ENCODE measurements at places on chromosomes 6 and 20.
A peak's percentile ranks its signal among the peaks of the same experiment; 100 is the strongest.

- no peak for DNase-seq
Measured at GRCh38 chr6:35474131-35474941, 6.1 kb downstream of the RPL10A start.

DNA sequence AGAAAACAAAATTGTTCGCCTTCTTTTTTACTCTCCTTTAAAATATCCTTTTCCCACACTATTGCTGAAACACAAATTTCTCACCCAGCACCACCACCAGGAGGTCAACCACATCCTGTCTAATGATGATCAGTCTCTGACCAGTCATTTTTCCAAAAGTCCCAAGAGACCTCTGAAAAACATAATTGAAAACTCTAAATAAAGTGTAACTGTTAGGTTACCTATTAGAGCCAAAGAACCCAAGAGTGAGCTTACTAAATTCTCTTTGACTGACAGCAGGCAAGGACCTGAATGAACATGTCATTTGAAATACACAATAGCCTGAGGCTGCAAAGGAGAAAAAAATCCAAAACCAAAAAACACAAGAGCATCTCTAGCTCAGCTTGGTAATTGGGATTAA, 735.4 kb downstream of the CBLN4 start:
- no peak for DNase-seq

- DNase-seq, result no peak
Measured at GRCh38 chr6:139912735-139913400, 538.4 kb upstream of the CITED2 start.

DNA sequence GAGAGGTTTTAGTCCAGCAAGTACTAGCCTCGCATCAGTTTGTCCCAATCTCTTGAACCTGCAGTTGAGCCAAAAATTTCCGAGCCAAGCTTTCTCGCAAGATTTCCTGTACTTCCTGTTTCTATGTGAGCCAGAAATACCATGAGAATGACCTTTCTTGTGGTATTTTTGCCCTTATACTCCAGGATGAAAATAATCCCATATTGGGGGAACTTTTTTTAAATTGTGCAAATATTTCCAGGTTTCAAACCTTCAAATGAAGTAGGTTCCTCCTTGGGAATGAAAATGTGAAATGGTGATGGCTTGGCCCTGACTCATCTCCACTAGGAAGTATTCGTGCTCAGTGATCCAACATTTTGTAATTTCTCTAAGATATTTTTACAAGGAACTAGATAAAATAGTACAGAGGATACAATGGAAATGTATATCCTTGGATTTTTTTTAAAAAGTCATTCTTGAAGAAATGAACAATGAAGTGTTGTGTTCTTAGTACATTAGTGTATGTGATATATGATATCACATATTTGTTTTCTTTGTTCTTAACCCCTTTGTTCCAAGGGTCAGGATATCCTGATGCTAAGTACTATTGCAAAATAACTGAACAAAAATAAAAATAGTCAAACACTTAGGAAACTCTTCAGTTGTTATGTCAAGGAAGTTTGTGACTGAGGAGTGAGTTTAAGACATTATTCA, 184.0 kb downstream of the PDE7B start:
- DNase-seq, result no peak

DNA sequence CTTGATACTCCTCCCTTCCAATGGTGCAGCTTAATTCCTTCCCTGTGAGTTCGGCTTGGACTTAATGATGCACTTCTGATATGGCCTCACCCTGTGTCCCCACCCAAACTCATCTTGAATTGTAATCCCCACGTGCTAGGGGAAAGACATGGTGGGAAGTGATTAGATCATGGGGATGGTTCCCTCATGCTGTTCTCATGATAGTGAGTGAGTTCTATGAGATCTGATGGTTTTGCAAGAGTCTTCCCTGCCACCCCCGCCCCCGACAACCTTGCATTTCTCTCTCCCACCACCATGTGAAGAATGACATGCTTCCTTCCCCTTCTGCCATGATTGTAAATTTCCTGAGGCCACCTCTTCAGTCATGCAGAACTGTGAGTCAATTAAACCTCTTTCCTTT, 50.3 kb upstream of the HLA-G start:
- no peak for DNase-seq

DNA sequence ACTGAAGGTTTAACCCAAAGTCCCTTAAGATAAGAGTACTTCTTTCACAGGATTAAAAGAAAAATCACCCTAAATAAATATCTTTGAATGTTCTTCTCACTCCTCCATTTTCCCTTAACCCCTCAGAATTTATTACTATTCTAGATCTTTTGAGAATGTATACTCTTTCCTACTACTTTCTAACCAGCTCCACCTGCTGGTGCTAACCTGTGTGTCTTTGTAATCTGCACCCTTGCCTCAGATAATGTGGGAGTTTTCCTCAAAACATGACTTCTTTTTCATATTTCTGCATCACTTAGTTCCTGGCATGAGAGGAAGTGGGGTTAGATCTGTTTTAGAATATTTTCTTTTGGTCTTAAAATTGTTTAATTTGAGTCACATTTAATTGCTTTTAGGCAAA, 394.2 kb downstream of the BMP2 start:
- DNase-seq, result no peak

GRCh38 chr6:37622646-37623071, 75.0 kb downstream of the MDGA1 start:
- DNase-seq, result no peak

GRCh38 chr6:25697537-25698340, 45.7 kb downstream of the SCGN start:
- DNase-seq, result no peak

DNA sequence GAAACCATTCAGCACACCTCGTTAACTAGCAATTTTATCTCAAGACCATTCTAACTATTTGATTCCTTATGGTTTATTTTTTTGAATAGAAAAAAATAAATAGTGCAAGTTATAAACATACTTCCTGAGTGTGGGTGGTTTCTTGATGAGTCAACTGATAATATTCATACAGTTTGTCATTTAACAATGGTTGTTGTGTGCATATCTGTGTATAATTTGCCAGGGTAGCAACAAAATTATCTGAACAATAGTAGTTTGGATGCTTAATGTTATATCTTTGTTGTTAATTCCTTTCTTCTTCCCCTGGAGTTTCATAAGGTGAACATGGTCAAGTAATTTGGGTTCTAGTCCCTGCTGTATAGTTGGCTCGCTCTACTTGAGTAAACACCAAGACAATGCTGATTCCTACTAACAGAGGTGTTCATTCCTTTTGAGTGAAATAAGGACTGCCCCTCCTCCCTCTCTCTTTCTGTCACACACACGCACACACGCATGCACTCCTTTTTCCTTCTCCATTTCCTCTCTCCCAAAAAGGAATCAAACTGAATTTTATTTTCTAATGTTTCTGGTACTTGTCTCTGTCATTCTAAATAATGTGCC, 938.1 kb upstream of the EPHA7 start:
- no peak for DNase-seq

GRCh38 chr6:169216830-169217229, 36.8 kb downstream of the THBS2 start:
- no peak for DNase-seq

GRCh38 chr20:63973636-63974401, 4.1 kb upstream of the ZNF512B start:
- peak; percentile 74 for DNase-seq

DNA sequence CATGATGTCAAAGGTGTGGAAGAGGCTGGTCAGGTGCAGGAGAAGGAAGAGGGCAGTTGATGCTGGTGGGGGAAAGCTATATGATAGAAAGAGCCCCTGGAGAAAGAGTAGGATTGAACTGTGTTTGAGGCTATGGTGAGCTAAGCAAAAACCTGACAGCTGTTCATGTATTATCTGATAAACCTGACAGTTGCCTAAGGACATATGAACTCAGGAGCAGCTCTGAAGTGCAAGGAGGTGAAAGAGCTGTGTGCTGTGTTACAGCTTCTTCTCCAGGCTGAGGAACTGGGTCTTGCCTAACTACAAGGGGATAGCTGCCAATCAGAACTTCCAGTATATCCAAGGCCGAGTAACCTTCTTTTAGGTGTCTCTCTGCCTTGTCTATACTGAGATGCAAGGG, 81.8 kb downstream of the LCA5 start:
- DNase-seq, result no peak

DNA sequence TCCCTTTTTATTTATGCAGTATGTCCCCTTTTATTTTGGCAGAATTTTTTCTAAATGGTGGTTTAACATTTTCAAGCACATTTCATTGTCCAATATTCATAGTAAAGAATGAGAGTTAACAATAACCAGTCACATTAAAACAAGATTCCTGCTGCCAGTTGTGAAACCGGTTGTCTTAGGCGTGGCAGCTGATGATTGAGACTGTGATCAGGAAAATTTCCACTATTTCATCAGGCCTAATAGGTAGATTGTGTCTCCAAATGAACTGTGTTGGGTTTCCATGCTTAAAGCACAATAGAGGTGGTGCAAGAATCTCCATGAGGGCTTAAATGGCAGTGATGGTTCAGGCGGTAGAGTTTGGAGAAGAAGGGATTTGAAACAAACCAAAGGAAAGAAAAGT, 15.3 kb downstream of the PRDM1 start:
- DNase-seq, result no peak

GRCh38 chr6:77876300-77876699, 223.5 kb downstream of the MEI4 start:
- DNase-seq, result no peak
